ENCODE measurements at places on chromosomes 3 and 15. TPM values are rescaled to one million over a fixed set of nuclear protein-coding genes. Genes with fewer than 3 reads are reported as not detected.

DUT gene
- total RNA-seq: 112 TPM

ADPRH gene
- total RNA-seq: 2.8 TPM

PLCH1 gene
- 0.97 TPM for total RNA-seq

AADACL2 gene
- not detected for total RNA-seq

MEIS2 gene
- 8.7 TPM for total RNA-seq

Data from A549 treated with CORT108297 at 1 μM for 4 hours (cell line).